Motor neuron (in vitro differentiated cells): ENCODE measurements at places on chromosomes 16 and 17.

- ATAC-seq = no peak
Measured at GRCh38 chr16:31074814-31075183, 577 bp downstream of the ZNF646 start.

- peak; percentile 9 for ATAC-seq
Measured at GRCh38 chr17:9519583-9520272, 55.9 kb downstream of the STX8 start.

DNA sequence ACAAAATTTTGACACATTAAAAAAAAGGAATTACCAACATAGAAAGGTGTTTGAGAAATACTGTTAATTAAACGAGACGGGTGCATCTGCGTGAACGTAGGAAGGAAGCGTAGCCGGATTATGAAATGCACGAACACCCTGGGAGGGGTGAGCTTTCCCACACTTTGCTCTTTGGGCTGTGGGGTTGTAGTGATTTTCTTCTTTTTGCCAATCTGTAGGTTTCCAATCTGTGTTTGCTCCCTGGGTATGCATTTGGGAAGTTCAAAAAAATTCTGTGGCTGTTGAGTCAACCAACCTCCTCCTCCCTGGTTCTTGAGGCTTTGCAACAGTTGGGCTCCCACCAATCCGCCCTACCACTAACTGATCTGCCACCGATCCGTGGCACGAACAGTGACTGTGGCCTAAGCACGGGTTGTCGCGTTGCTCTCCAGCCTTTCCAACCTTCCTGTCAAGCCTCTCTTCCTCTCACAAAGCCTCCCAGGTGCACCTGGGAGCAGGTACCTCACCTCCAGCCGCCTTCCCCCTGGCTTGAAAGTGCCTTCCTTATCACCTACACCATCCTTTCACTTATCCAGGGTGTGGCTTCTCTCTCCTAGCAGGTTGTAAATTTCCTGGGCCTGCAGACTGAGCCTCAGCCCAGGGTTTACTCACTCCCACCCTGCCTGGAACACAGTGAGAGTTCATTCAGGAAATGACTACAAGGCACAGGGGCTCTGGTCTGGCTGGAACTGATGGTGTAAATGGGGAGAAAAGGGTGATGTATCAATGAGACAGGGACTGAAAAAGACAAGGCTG, 16.6 kb downstream of the RTN4RL1 start:
- ATAC-seq = no peak

DNA sequence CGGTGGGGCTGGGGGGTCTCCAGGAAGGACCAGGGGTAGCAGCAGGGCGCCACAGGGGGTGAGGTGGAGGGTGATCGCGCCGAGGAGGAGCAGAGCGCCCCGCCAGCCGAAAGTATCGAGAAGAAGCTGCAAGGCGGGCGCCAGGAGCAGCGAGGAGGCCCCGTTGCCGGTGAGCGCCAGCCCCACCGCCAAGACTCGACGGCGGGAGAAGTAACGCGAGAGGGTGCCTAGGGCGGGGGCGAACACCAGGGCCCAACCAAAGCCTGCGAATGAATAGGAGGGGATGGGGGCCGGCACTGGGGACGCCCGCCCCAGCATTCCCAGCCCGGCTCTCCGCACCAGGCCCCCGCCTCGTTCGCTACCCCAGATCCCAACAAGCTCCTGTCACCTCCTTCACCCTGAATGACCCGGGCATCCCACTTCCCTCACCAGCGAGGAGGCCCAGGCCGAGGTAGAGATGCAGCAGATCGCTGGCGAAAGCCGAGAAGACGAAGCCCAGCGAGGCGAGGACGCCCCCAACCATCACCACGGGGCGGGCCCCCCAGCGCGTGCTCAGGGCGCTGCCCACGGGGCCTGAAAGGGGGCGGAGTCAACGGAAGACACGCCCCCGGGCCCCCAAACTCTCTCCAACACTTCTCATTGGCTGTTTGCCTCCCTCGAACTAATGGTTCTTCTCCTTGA, 1.3 kb downstream of the SLC16A11 start:
- no peak for ATAC-seq

- ATAC-seq = no peak
Measured at GRCh38 chr17:2697611-2698162, 13.9 kb downstream of the CLUH start.

- ATAC-seq = peak; percentile 63
Measured at GRCh38 chr16:31700530-31701388, 172.8 kb upstream of the ZNF267 start.

DNA sequence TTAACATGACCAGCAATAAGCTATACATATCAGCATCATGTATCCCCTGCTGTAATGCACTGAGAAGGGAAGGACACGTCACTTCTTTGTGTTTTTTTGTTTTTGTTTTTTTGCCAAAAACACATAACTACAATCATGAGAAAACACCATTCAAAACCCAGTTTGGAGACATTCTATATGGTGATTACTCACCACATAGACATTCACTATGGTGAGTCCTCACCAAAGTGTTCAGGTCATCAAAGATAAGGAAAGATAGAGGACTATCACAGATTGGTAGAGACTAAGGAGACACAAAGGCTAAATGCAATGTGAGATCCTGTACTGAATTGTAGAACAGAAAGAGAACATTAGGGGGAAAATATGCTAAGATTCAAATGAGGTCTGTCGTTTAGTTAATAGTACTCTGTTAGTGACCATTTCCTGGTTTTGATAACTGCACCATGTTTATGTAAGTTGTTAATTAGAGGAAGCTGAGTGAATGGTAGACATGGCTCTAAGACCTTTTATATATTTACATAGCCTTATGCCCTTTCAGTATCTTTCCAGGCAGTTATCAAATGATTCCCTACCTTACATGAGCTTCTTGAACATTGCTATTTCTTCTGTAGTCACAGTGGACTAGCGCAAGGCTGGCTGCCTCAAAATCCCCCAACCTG, 46.6 kb downstream of the PIK3R5 start:
- ATAC-seq = no peak

DNA sequence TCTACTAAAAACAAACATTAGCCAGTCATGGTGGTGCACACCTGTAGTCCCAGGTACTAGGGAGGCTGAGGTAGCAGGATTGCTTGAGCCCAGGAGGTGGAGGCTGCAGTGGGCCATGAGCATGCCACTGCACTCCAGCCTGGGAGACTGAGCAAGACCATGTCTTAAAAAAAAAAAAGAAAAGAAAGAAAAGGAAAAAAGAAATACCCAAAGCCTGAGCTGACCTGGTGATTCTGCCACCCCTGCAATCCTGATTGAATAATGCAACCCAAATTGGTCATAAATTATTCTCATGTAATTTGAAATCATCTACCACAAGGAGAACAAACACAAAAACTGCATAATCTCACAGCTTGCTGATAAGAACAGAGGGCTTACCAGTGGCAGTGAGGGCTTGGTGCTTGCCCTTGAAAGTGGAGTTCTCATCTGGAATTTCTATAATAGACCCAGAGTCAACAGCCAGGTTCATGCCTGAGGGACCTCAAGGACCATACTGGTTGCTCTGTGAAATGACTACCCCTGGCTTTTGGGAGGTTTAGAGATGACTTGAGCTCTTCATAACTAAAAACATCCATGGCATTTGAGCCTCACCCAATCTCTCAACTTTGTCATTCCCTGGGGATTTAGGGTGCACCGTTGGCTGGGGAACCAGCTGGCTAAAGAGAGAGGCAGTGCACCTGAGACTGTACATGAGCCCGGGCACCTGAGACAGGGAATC, 35.4 kb upstream of the TMC5 start:
- no peak for ATAC-seq

- ATAC-seq = no peak
Measured at GRCh38 chr17:9020096-9020823, 1.1 kb upstream of the NTN1 start.

DNA sequence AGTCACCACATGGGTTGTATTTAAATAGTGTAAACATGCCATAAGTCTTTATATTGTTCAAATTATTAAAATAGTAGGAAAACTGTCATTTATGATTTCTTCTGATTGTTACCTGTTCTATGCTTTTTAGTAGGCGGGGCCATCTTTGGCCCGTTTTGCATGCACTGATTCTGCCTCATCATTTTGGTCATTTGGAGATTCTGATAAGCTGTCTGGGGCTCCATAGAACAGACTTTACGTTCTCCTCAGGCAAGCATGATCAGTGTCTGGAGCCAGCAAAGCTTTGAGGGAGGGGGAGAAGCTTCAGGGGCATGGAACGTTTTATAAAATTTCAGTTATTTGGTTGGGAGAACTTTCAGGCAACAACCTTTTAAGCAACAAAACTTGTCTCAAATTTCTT, 8.8 kb downstream of the NDEL1 start:
- ATAC-seq = no peak

GRCh38 chr17:59329176-59330052, 2.0 kb upstream of the YPEL2 start:
- ATAC-seq = no peak

DNA sequence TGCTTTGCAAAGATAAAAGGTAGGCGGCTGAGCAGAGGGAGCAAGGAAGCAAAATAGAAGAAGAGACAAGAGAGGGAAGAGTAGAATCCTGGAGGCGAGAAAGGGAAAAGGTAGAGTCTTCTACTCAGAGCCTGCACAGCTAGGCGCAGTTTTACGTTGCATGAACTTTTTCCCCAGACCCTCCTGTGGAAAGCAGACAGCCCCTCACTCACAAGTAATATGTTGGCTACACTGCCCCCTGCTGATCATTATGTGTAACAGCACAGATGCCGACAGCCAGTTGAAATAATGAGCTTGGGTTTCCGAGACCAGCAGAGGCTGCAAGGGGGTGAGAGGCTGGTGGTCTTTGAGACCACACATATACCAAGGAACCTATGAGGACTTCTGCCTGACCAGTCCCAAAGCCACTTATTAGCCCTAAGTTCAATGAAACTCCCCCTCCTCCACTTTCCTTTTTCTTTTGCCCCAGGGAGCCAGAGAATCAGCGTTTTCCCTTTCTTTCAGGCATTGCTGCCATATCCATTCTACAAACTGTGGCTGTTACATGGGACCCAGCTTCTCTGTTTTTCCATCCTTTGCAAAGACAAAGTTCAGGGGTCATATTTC, 22.5 kb upstream of the CMTR2 start:
- peak; percentile 32 for ATAC-seq

DNA sequence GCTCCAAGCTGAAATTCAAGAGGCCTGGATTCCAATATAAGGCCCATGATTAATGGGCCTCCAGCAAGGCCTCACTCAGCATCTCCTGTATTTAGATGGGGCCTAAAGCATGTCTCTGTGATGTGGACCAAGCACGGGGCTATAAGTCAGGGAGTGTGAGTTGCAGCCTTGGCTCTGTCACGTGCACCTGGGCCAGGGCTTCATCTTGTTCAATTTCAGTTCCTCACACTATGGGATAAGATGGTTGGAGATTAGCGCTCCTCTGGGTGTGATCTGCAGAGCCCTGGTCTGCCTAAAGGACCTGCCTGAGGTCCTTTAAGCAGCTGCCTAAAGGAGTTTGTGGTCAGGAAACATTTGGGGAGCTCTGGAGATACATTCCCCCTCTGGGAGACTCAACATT, 25.2 kb downstream of the KLHL36 start:
- ATAC-seq = no peak

GRCh38 chr17:15083225-15083624, 181.9 kb downstream of the PMP22 start:
- ATAC-seq = no peak

DNA sequence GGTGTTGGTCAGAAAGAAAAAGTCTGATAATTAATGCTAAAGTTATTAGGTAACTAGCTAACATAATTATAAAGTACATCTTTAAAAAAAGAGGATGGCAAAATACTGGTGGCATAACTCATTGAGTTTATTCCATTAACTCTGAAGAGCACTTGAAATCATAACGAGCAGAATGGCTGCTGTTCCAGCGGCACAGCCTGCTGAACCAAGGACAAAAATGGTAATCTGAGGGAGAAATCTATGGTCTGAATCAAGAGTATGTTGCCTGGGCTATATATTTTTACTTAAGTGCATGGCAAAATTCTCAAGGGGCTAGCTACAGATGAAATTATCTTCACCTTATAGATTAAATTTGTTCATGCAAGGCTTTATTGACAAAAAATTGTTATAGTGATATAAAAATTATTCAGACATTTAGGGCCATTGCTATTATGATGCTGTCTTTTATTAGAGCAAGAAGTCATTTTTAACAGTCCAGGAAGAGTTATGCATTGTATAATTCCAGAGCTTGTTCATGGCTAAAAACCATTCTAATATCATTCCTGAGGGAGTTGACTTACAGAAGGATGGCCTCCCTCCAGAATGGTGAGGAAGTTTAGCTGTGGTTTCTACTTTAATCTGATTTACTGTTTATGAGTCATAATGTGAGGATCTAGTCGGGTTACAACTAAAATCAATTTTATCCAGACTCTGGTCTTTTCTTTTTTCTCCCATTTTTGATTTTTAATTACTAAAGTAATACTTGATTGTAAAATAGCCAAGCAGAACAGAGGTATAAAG, 41.4 kb upstream of the ANKFN1 start:
- peak; percentile 29 for ATAC-seq
